ENCODE measurements at places on chromosomes 12 and 14.

DNA sequence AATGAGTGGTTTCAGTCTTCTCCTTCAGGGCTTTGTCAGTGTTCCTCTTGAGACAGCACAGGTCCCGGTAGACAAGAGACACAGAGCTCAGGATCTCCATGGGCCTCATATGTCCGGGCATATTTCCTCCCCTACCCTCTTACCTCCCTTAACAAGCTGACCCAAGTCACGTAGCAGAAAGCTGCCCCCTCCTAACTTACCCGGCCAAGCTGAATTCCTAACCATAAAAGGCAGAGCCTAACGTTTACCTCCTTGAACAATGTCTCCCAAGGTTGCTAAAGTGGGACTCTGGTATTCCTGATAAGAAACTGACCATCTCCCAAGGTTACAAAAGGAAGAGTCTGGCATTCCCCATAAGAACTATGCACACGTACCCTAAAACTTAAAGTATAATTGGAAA, 182.2 kb upstream of the USP15 start:
- no peak for DNase-seq

DNA sequence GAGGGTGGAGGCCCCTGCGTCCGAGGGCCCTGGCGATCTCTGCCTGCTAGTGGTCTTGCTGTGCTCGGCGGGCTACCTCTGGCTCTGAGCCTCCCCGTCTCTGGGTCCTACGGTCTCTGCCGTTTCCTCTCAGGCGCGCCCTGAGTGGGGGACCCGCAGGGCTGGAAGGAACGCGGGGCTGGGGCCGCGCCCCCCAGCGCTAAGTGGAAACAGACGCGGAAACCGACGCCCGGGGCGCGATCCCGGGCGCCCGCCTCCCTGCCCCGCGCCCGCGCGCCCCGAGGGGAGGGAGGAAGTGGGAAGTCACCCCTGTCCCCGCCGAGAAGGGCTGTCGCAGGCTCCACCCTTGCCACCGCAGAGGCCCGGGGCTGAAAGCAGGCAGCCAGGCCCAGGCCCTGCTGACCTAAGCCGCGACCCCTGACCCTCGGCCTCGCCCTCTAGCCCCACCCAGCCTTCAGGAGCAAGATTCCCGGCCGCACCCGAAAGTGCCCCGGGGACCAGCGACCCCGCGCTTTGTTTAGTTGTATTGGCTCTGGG, 831 bp downstream of the CRIP1 start:
- no peak for DNase-seq

GRCh38 chr12:92866418-92866817, 62.7 kb downstream of the EEA1 start:
- DNase-seq, result no peak

GRCh38 chr12:66269757-66270383, 32.4 kb upstream of the HELB start:
- no peak for DNase-seq

DNA sequence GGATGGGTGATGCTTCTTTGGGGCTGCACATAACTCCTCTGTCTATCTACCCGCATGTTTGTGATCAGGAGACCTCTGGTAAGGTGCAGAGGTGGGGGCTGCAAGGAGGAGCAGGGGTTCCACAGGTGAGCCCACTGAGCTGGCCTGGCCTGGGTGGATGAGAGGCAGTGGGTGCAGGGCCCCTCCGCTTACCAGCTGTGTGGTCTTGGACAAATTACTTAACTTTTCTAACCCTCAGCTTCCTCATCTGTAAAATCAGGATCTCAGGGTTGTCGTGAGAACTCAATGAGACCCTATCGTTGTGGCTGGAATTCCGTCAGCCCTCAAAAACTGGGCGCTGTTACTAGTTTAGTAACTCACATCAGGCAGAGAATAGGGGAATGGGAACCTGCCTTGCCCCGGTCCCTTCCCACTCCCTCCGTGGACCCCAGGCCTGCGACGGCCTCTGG, 7.5 kb downstream of the PTPN6 start:
- DNase-seq, result no peak

- no peak for DNase-seq
Observed at GRCh38 chr12:39459027-39459434, 16.1 kb upstream of the KIF21A start.

DNA sequence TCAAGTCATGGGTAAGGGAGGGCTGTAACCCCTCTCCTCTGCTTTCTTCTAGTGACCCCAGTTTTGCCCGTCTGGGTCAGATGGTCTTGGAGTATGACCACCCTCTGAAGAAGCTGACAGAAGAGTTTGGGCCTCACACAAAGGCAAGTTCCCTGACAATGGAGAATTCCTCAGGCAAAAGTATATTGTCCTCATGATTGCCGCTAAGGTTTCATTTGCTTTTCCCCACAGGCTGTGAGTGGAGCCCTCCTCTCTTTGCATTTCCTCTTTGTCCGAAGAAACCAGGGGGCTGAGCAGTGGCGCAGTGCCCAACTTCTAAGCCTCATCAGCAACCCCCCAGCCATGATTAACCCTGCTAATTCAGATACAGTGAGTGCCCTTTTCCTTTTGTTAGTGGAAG, 12.1 kb downstream of the NCKAP1L start:
- DNase-seq, result no peak

- DNase-seq, result no peak
Observed at GRCh38 chr14:32514236-32514635, 185.1 kb downstream of the AKAP6 start.

GRCh38 chr12:132804426-132804861, 24.2 kb downstream of the GOLGA3 start:
- no peak for DNase-seq

DNA sequence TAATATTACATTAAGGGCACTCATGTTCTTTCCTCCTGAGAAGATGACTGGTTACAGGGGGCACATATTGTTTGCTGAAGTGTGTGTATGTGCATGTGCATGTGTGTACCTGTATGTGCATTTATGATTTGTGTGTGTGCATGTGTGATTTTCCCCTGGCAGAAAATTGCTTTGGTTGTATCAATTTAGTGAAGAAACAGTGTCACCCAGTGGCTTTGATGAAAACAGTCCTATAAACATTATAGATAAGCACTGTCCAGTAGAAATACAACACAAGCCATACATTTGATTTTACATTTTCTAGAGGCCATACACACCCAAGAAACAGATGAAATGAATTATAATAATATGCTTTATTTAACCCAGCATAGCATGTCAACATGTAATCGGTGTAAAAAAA, 8.6 kb downstream of the PDE3A start:
- no peak for DNase-seq

DNA sequence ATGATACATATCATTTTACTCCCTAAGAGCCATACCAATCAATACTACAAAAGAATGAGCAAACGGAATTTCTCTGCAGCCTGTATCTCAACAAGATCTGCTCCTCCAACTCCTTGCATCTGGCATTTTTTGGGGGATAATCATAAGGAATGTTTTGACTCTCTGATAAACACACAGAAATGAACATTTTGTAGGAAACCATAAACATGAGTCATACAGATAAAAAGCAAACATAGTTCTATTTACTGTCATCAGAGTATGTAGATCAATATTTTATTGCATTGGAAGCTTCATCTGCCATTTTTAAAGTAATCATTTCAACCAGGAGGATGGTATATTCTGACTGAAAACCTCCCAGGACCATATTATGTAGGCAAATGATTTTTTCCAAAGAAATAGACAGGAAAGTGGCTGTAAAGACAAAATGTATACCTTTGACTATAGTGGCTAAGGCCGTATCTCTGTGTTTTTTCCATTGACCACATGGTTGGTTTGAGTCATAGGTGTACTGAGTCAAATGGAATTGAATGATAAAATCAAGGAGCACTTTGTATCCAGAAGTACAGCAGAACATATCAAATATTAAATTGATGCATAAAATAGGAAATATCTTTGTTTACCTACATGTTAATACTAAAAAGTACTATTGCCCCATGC, 32.4 kb upstream of the CD69 start:
- DNase-seq, result no peak

GRCh38 chr12:54984658-54985376, at the start of gene TESPA1:
Gene TESPA1 (minus strand): TSS chr12:54984762. CDS start chr12:54974562, 10,200 bp downstream.
- DNase-seq, result peak; percentile 57

- DNase-seq, result no peak
Observed at GRCh38 chr12:99605-100004, 33.0 kb downstream of the IQSEC3 start.

Measured in ovary (tissue), 10 donors.